ENCODE measurements at places on chromosomes 2 and 18.

- DNase-seq, result no peak
Measured at GRCh38 chr2:48397281-48397680, 132.7 kb upstream of the STON1 start.

GRCh38 chr2:240820607-240821428 lies 799 bp upstream of the KIF1A start:
- DNase-seq, result no peak

- no peak for DNase-seq
Measured at GRCh38 chr2:229713371-229714079, 830 bp downstream of the DNER start.

- no peak for DNase-seq
Measured at GRCh38 chr2:165575044-165575615, 105.6 kb downstream of the CSRNP3 start.

GRCh38 chr2:196836440-196836839 lies 27.3 kb upstream of the C2orf66 start:
- no peak for DNase-seq

DNA sequence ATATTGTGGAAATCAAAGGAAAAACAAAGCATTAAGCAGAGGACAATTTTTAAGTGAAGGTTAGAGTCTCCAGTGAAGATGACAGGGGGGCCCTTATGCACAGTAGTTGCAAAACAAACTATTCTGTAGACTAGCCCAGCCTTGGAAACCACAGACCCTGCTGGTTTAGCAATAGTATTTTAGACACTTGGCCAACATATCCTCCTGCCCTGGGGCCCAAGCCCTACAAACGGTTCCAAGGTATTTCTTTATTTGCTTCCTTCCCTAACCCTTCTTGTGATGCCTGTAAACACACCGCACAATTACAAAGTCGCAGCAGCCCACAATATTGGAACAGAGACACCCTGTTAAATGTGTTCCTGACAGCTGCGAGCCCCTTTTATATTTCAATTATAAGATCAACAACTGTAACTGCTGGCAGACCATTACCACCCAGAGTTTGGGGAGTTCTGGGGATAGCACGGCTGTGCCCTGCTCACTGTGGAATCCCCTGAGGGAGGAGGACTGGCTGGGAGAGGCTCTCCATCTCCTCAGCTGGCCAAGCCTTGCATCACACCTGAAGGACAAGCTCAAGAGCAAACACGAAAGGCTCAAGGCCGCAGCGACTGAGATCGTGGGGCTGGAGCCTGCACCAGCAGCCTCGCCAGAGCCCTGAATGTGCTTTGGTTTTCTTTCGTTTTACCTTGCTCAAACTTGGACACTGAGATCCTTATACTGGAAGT lies 282.2 kb upstream of the ATP5MC3 start:
- peak; percentile 90 for DNase-seq

DNA sequence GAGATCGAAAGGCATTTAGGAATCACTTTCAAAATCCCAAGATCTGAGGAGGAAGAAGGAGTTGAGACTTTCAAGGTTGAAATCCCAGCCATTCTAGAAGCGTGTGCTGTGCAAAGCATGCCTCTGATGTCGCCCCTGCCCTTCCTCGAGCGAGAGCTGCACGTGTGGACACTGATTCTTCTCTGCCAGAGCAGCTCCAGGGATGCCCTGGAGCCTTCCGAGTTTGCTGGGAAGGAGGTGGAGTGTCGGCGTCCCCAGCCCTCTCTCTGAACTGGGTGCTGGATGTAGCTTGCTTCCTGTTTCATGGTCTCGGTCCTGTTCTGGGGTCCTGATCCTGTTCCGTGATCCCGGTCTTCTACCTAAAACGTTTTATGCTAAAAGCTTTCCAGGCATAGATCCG lies 76.1 kb downstream of the TWIST2 start:
- no peak for DNase-seq

GRCh38 chr2:21317131-21317530 lies 193.4 kb downstream of the TDRD15 start:
- peak; percentile 64 for DNase-seq

- peak; percentile 67 for DNase-seq
Measured at GRCh38 chr2:216858312-216858711, 1.6 kb downstream of the TNP1 start.

DNA sequence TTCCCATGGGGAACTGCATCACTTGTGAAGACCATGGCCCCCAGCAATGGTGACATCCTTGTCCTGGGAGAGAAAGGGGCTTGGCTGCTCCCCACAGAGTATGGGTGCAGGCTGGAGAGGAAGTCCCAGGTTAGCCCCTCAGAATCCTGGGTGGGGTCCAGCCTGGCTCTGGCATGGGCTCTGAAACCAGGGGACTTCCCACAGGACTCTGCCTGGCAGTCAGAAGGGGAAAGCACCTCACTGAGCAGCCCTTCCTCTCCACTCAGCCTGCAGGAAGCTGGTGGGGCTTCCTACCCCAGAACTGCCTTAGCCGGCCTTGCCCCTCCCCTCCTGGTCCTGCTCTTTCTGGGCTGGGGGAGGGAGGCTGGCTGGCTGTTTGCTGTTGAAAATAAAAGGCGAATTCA lies 3.7 kb downstream of the NEURL3 start:
- DNase-seq, result no peak

DNA sequence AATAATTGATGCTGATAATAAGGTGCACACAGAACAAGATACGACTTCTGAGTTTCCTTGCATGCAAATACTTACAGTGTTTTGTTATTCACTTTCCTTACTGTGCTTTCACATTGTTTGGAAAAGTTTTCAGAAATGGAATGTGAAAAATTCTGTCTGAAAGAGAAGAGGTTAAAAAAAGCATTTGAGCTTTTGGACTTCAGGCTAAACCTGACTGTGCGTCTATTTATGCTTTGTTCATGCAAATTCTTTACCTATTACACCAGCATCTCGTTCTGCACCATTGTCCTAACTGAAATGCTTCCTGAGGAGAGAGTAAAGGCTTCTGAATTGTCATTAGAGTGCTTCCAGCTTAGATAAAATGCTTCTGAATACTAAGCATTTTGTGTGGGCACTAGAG lies 61.4 kb downstream of the LHCGR start:
- no peak for DNase-seq

- no peak for DNase-seq
Measured at GRCh38 chr2:169365029-169365480, 2.7 kb upstream of the LRP2 start.

GRCh38 chr2:111618978-111619902 lies 264.8 kb downstream of the ANAPC1 start:
- peak; percentile 20 for DNase-seq

- no peak for DNase-seq
Measured at GRCh38 chr2:28382755-28383154, 9.9 kb upstream of the FOSL2 start.

DNA sequence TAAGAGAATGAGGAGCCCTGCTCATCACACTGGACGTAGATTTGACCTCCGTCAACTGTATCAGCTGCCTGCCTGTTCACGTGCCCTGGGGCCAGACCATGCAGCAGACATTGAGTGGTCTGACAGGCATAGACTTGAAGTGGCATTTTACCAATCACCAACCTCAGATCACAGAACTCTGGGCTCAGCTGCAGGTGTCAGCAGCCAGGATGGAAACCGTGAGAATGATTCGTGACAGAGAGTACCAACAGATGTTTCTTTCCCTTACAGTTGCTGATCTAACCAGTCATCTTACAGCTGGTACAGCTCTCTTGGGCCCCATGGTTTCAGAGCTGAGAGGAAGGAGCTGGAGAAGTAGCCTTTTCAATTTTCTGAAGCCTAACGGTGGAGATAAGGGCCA lies 148.9 kb downstream of the EN1 start:
- DNase-seq, result no peak

- DNase-seq, result peak; percentile 64
Measured at GRCh38 chr18:22109535-22109934, 59.9 kb upstream of the GATA6 start.

GRCh38 chr2:146506851-146507250 lies 1338.0 kb upstream of the ACVR2A start:
- no peak for DNase-seq

DNA sequence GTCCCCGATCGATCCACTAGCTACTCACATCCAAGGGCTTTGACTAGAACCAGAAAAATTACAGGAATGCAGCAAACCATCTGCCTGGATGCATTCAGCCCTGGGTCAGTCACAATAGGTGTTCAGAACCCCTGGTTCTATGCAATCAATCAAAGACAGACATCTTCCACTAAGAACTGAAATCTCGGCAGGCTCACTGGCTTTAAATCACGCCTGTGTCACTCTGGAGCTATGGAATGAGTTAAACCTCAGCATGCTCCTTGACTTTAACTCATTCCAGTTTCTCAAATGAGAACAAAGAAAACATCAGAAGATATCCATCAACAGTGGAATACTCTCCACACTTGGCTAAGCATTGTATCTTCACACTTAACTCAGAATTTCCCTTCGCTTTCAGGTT lies 68.1 kb upstream of the SPTBN1 start:
- no peak for DNase-seq

GRCh38 chr2:147223119-147223518 lies 621.7 kb upstream of the ACVR2A start:
- no peak for DNase-seq

- DNase-seq, result peak; percentile 18
Measured at GRCh38 chr18:46481048-46481846, 175.8 kb downstream of the LOXHD1 start.

DNA sequence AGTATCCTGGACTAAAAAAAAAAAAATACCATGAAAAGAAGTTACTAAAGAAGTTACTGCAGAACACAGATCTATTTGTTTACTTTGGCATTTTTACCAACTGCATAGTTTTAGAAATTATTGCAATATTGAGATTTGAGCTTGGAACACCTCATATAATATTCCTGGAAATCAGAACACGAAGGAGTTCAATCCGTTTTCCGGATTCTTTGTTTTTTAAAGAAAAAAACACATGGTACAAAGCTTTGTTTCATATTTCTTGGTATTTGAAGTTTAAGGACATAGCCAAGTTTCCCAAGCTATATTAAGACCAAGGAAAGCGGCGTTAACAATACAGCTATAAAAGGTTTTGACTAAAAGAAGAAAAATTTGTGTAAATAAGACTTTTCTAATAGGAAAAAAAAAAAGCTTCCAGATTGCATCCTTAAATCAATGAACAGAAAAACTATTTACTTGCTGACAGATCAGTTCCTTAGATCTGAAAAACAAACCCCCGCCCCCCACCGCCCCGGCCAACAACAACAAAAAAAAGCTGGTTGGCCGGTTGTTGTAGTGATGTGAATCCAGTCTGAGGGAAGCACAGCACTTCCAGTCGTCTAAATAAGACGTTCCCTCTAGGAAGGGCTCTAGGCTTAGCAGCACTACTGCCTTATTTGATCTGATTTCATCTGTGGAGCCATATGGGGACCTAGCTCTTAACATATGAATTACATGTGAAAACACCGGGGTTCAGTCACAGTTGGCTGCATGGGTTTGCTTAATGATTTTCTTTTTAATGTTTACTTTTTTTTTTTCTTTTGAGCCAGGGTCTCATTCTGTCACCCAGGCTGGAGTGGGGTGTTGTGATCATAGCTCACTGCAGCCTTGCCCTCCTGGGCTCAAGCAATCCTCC lies 2.5 kb upstream of the RHOB start:
- no peak for DNase-seq

DNA sequence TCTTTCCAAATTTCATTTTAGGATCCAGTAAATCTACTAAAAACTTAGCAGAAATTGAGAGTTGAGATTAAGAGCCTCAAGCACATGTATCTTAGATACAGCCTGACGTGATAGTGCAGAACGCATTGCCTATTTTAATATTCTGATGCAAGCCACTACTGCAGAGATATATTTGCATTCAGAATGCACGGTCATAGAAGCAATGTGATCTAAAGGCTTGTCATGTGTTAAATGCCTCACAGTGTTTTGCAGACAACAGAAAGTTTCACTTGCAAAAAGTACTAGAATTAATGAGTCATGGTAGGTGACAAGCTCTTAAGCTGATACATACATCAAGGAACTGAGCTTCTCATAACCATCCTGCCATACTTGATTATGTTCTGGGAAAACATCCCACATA lies 886.7 kb upstream of the CHAC2 start:
- DNase-seq, result no peak

DNA sequence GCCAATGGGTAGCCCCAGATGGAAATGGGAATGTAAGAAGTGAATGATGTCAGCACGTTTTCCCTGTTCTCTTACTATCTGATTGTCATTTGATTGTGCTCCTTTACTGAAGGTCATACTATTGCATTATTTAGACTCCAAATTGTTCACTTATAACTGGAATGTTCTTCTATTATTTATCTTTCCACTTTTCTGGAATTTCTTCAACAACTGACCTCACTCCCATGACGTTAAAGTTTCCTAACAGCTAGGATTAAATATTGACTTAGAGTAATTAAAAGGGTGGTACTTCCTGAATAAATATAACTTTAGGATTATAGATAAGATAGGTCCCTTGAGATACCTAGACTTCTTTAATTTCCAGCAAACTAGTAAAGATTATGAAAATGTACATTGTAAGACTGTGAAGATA lies 10.9 kb upstream of the GULP1 start:
- DNase-seq, result no peak

GRCh38 chr2:125310657-125311364 lies 1285.7 kb downstream of the CNTNAP5 start:
- no peak for DNase-seq

DNA sequence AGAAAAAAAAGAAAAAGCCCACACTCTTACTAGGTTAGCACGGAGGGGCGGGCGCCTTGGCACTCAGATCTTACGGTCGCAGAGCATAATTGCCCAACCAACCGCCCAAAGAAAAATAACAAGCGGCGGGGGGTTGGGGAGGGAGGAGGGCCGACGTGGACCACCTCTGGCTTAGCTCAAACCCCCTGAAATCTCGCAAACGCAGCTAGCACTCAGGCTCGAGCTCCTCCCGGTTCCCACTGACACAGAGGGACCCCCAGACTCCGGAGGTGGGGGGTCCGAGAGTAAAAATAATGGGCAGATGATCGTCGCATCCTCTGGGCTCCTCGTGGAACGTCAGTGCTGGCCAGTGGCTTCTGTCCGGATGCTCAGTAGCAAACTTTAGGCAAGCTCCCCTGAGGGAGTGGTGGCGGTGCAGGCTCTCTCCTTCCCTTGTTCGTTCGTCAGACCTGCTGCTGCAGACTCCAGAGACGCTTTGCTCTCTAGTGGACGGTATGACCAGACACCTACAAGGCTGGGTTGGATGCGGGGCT lies 12.0 kb downstream of the CATIP start:
- no peak for DNase-seq

DNA sequence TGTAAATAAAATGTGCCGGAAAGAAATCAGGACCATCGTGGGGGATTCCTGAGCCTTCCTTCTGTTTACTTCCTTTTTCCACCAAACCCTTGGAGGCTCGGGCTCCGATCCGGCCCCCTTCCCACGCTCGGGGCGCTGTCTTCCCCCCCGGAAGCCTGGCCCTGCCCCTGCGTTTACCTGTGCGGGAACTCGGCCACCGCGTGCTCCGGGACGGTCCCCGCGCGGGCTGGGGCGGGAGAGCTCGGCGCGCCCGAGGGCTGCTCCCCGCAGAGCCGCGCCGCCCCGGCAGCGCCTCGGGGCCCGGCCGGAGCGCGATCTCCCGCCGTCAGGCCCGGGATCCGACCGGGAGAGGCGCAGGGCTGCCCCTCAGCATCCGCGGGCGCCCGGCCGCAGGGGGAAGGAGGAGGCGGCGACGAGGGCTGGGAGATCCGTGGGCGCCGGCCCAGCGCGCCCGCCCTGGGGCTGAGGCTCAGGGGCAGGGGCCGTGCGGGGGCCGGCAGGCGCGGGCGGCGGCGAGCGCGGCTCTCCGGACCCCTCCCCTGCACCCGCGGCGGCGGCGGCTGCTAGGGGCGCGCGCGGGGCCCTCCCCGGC lies 435 bp downstream of the ADCY3 start:
- no peak for DNase-seq

All from MV-4-11 (cell line).